ENCODE measurements at places on chromosomes 3 and 15. TPM values are rescaled to one million over a fixed set of nuclear protein-coding genes. Genes with fewer than 3 reads are reported as not detected.

GRCh38 chr3:171817074-171817800 lies 7.0 kb upstream of the PLD1 start:
- no peaks in the 10 kb centered on the region for H3K4me1 ChIP-seq
- no peak overlapping the region for H3K27ac ChIP-seq
- H3K4me3 ChIP-seq, result no peak overlapping the region
- no peak for DNase-seq
- H3K36me3 ChIP-seq, result no peaks in the 10 kb centered on the region
- H3K27me3 ChIP-seq, result no peaks in the 10 kb centered on the region

GRCh38 chr3:72658466-72659100 lies 189.7 kb downstream of the SHQ1 start:
- DNase-seq, result no peak
- H3K36me3 ChIP-seq, result no peaks in the 10 kb centered on the region
- H3K27ac ChIP-seq, result no peak overlapping the region

Gene GABRR3
- not detected for total RNA-seq

Gene SERINC4
- 0.09 TPM for total RNA-seq

Gene ZPLD1
- total RNA-seq, result not detected

Measured in heart right ventricle (tissue), 16 donors.